NCI-H1105 treated with DMSO at 0.1 percent for 48 hours (cell line): ENCODE measurements at places on chromosomes 11 and 22.

DNA sequence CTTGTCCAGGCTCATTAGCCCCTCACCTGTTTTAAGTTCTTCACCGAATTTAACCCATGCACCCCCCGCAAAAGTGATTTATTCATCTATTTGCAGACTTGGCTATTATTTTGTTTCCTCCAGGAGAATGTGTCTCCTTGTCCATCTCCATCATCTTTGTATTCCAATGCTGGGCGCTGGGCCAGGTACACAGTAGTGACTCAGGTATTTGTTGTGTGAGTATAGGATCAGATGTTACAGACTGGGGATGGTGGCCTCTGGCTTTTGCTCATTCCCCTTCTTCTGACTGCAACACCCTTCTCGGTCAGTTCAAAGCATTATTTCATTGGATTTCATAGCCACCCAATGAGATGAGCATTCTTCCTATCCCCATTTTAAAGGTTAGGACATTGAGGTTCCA lies 408.2 kb downstream of the MN1 start:
- no peak for DNase-seq

- DNase-seq = no peak
These were observed 6.9 kb downstream of the TSPAN32 start for GRCh38 chr11:2308713-2309112.

DNA sequence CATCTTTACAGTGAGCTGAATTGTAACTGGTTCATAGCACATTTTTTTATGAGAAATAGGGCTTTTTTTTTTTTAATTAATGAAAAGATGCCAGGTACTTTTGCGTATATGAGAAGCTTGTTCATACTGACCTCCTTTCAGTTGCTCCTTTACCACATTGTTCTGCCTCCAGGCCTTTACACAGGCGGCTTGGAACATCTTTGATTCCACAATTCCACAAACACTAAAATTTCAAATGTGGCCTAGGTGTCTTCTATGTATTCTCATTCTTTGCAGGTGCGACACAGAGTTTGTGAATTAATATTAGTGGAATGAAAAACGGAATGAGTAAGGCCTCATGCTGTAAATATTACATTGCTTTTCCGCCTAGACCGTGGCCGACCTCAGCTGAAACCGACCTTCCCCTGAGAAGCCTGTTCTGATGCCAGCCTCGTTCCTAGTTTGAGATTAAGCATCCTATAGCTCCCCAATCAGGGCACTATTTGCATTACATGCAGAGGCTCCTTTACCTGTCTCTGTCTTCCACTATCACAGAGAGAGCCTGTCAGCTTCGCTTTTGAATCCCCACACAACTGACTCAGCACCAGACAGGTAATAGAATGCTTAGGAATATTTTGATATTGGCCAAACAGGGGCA lies 125.8 kb downstream of the LDLRAD3 start:
- no peak for DNase-seq

GRCh38 chr22:38718414-38718813 lies 12.7 kb downstream of the GTPBP1 start:
- no peak for DNase-seq

DNA sequence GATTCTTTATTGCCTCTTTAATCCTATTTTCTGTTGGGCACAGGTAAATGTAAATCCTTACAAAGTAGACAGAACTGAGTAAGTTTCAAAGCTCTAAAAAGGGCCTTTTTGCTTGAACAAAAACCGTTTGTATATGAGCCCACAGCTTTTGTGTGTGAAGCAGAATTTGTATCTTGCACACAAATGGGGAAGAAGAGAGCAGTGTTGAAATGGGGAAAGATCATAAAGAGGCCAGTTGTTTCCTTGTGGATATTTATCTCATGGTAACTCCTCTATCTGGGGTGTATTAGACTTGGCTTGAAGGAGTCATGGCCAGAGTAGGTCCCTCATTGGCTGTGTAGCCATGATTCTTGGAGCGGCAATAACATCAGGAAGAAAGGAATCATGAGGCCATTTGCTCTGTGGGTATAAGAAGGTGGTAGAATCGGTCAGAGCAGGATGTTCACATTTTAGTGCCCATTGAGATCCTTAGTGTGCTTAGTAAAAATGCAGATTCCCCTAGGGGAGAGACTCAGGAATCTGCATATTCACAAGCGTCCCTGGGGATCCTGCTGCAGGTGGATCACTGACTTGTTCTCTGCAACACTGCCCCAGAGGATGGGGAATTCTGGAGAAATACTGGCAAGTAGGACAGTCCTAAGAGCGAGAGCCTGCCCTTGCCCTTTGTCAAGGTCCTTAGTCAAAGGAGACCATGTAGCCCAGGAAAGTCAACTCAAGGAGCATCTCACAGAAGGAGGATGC lies 126.5 kb downstream of the LDLRAD3 start:
- no peak for DNase-seq

DNA sequence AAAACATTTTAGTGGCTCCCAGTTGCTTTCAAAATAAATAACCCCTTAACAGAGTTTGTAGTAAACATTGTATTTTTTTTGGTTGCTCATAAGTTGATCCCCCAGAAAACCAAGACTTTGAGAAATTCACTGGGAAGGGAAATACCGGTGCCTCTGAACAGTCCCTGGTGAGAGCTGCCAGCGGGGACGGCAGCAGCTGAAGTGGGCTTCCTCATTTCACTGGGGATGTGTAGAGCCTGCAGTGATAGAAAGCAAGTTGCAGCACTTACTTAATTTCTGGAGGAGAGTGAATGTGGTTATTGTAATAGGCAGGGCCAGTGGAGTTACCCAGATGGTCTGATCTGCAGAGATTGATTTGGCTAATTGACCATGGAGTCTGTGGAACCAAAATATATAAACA lies 18.6 kb upstream of the MCHR1 start:
- no peak for DNase-seq

DNA sequence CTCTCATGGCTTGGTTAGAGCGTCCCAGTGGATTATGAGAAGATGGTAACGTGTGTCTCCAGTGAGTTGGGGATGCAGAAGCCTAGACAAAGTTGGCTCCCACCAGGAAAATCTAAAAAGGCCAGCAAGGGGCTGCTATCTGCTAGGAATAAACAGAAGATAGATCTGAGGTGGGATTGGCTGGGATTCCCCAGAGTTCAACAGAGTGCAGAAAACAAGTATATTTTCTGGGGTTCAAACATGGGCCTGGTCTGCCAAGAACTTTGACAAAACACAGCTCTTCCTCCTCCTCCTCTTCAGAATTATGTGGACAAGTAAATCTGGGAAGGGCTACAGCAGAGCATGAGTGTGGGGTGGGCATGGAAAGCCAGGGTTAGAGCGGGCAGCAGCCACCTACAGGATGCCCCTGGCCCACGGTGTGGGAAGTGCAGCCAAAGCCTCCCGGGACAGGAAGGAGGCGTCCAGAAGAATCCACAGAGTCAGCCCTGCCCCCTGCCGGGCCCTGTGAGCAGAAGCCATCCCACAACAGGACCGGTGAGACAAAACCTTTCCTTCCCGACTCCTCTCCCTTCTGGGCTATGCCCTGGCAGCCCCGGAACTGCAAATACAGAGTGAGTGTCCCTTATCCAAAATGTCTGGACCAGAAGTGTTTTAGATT lies 67.1 kb downstream of the CD82 start:
- DNase-seq = no peak

- no peak for DNase-seq
These were observed 17.6 kb upstream of the MED17 start for GRCh38 chr11:93766504-93766903.

- peak; percentile 33 for DNase-seq
These were observed 37.3 kb upstream of the SLC22A12 start for GRCh38 chr11:64553554-64554201.

DNA sequence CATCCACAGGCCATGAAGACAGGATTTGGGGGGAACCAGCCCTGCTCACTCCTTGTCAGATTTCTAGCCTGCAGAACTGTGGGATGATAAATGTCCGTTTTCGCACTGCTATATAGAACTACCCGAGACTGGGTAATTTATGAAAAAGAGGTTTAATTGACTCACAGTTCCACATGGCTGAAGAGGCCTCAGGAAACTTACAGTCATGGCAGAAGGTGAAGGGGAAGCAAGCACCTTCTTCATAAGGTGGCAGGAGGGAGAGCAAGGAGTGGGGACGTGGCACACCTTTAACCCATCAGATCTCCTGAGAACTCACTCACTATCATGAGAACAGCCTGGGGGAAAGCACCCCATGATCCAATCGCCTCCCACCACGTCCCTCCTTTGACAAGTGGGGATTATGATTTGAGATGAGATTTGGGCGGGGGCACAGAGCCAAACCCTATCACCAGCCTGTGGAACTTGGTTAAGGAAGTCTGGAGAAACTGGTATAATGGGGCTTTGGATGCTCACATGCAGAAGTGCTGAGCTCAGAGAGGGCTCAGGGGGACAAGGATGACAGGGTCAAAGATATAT lies 50.7 kb downstream of the MYEOV start:
- no peak for DNase-seq

- no peak for DNase-seq
These were observed 33.6 kb downstream of the ASRGL1 start for GRCh38 chr11:62370743-62371440.

- DNase-seq = peak; percentile 74
These were observed 131.2 kb upstream of the MTMR2 start for GRCh38 chr11:96054870-96055705.

- DNase-seq = no peak
These were observed 29.5 kb upstream of the ANO5 start for GRCh38 chr11:22163394-22163797.
